HL-60 (cell line): ENCODE measurements at places on chromosomes 13 and 19.

- peak; percentile 80 for DNase-seq
Measured at GRCh38 chr19:13155472-13156359, 5.5 kb downstream of the IER2 start.

DNA sequence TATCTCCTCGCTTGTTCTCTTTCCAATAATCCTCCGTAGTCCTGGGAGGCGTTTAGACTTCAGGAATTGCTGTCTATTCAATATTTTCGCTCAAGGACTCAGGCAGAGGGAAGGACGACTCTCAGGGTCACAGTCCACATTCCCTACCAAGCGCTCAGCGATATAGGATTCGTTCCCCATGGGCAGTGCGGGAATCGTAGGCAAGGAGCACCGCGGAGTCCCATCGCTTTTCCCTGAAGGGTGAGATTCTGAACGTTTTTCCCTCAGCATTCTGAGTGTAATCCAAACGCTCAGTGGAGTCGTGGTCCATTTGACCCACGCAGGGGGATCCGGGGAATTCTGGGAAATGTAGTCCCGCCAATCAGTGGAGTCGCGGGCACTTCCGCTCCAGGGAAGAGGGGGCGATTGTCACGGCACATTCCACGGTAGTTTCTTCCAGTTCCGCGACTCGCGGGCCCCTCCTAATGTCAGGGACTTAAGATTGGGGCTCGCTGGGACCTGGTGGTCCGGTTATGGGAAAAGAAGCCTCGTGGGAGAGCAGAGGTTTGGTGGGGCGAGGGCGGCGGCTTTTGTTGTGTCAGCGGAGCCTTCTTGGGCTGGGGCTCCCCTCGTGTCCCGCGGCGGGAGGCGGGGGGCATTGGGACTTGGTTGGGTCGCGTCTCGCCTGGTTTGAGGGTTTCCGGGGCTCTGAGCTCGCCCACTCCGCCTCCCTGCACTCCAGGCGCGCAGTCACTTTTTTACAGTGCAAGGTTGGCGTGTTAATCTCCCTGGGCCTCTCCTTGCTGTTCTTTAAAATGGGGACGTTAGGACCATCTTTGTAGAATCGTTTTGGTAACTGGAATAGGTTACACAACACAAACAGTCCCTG is at the start of gene ZNF234:
ZNF234 (plus strand) TSS at position 364 of the 868 bp plus-strand sequence. CDS start 3,079 bp downstream, outside the sequence.
- peak; percentile 80 for DNase-seq

- no peak for DNase-seq
Measured at GRCh38 chr13:106152047-106152446, 383.4 kb downstream of the EFNB2 start.

GRCh38 chr13:29527916-29528315 is 67.6 kb downstream of the SLC7A1 start:
- DNase-seq = no peak

DNA sequence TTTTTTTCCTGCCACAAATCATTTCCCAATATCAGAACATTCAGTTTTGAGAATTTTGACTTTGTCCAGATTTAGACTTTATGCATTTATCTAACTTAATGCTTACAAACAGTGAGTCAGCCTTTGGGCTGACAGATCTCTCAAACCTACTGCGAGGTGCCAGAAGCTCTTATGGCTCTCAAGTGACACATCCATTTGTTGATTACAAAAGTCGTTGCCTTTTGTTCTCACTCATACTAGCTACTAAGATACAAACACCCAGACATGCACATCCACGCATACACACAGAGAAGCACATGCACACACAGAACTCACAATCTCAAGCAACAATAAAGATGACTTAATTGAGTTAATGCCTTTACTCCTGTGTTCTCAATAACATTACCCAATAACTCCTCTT is 1147.5 kb downstream of the DIAPH3 start:
- DNase-seq = no peak

GRCh38 chr19:7772752-7773291 is 9.8 kb downstream of the CLEC4M start:
- peak; percentile 90 for DNase-seq

DNA sequence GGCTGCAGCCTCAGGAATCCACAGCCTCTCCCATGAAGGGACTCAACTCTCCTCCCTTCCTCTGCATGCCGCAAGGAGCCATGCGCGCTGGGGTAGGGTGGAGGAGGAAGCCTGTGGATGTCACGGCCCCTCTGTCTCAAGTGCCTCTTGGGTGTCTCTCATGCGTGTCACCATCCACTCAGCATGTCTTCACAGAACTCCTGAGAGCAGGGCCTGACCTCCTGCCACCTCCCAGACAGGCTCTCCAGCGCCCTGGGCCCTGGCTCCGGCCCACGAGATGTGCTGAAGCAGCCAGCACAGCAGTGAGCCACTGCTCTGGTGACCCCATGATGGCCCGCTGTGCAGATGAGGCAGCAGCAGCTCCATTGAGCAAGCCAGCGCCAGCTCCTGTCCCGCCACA is 25.9 kb upstream of the SPACA7 start:
- no peak for DNase-seq

- DNase-seq = peak; percentile 45
Measured at GRCh38 chr13:97388373-97388772, 45.6 kb upstream of the RAP2A start.

DNA sequence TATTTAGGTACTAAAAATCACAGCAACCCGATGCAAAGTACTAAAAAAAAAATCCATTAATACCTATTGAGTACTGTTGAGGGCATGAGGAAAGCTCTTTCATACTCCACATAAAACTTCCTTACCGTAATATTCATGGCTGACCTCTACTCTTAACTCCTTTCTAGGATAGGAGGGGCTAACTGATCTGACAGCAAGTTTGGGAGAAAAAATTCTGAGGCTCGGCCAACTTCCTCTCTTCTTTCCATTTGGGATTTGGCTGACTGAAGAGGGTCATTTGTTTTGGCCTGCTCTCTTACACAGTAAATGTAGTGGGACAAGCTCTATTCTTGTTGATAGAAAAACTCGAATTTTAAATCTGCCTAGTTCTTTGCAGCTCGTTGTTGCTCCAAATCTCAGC is 9.4 kb upstream of the USPL1 start:
- DNase-seq = no peak

- no peak for DNase-seq
Measured at GRCh38 chr13:110882972-110883371, 31.9 kb downstream of the ANKRD10 start.

GRCh38 chr13:57704031-57704430 is 72.5 kb downstream of the PCDH17 start:
- DNase-seq = no peak

GRCh38 chr13:68190818-68191217 is 960.7 kb upstream of the PCDH9 start:
- no peak for DNase-seq

- DNase-seq = no peak
Measured at GRCh38 chr19:29118389-29118788, 94.6 kb downstream of the UQCRFS1 start.

DNA sequence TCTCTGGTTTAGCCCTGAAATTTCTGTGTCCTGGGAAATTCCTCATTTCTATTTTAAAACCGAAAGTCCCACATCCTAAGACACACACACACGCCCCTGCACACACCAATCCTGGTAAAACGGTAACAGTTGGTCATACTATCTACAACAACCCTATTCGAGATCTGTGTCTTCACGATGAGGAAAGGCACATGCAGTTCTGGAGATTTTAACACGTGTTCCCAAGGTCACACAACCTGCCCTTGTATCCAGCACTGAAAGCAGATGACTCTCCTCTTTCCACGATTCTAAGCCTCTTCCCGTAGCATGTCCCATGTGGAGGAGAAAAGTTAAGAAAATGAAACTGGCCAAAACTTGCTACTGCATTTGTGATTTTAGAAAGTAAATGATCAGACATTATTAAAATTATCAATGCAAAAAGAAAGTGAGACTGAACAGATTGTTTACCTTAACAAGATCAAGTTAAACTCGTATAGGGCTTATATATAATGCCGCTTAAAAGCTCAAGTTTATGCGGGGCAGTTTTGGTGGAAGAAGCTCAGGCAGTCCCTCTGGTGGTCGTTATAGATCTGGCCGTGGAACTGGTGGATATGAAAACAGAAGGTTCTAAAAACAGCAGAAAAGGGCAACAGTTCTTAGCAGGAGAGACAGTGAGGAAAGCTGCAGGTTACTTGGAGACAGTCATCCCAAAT is 32.7 kb downstream of the VSTM1 start:
- DNase-seq = no peak
